ENCODE measurements at places on chromosomes 11 and 22.

DNA sequence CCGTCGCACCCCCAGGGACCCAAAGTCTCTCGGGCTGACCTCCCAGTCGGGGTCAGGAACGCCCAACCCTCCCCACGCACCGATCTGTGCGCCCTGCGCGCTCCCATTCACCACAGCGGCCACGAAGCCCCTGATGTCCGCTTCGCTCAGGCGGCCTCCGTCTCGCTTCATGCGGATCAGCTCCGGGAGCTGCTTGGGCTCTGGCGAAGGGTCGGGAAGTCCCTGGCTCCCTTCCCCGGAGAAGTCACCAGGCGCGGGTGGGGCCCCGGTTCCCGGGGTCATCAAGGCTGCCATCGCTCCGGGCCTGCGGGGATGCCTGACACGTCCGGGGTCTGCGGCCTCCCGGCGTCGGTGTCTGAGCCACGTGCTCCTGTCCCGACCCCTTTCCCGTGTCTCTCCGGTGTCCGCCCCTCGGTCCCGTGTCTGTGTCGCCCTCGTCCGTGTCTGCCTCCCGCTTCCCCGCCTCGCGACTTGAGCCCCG is 356 bp downstream of the TYMP start:
- DNase-seq: no peak

- peak; percentile 43 for DNase-seq
Observed at GRCh38 chr22:17639247-17639741, 737 bp downstream of the BCL2L13 start.

DNA sequence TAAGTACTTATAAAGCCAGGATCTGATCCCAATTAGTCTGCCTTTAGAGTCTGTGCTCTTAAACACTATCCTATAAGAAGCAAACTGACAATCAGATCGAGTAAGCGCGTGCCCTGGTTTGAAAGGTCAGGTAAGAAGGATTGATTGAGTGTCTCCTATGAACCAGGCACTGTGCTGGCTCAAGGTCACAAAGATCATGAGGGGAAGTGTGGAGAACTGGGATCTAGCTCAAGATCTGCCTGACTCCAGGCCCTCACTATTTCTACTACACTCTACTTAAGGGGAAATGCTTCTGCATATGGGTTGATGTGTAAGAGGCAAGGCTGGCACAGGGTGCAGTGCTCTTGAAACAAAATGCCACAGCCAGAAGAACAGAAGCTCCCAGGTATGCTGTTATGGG is 77.0 kb downstream of the ME3 start:
- no peak for DNase-seq

GRCh38 chr11:59776210-59777066 is 21.3 kb downstream of the STX3 start:
- DNase-seq: no peak

DNA sequence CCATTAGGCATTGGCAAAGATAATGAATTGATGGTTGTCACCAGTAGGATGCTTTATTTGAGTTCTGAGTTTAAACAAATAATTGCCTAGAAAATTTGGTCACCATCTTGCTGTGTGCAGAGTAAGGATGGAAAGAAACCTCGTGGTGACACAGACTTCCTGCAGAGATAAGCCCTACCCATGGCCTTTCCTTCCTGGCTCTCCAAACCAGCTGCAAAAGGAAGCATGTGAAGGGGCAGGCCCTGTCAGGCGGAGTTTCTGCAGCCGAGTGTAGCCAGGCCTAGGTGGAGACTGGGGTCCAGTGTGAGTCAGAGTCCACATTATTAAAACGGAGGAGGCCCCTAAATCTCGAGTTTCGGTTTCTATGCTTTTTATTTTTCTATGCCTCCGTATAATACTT is 83.1 kb upstream of the ADSL start:
- DNase-seq: no peak
